IgD-negative memory B cell (primary cell): ENCODE measurements at places on chromosomes 5 and 9. TPM values are rescaled to one million over a fixed set of nuclear protein-coding genes. Genes with fewer than 3 reads are reported as not detected.

Gene AJM1
- polyA plus RNA-seq = 0.10 TPM

Gene SNCAIP
- polyA plus RNA-seq = not detected

Gene TLR4
- 2.2 TPM for polyA plus RNA-seq

Gene THG1L
- polyA plus RNA-seq = 12.7 TPM

Gene NOXA1
- polyA plus RNA-seq = 1.4 TPM

Gene WDR38
- not detected for polyA plus RNA-seq

Gene FCN2
- not detected for polyA plus RNA-seq

Gene MCC
- 0.40 TPM for polyA plus RNA-seq

Gene PFN3
- not detected for polyA plus RNA-seq
